ENCODE measurements at places on chromosomes 13 and 19. TPM values are rescaled to one million over a fixed set of nuclear protein-coding genes. Genes with fewer than 3 reads are reported as not detected.

CGB3 gene
- not detected for total RNA-seq

PALM3 gene
- 1.7 TPM for total RNA-seq

COL4A2 gene
- total RNA-seq, result 161 TPM

ZFR2 gene
- 0.48 TPM for total RNA-seq

NKG7 gene
- total RNA-seq, result not detected

SOX21 gene
- 1.3 TPM for total RNA-seq

SCN1B gene
- 15.9 TPM for total RNA-seq

GNA15 gene
- not detected for total RNA-seq

ZNF180 gene
- total RNA-seq, result 7.7 TPM

GARIN5A gene
- 1.9 TPM for total RNA-seq

THSD8 gene
- total RNA-seq, result 17.2 TPM

TSHZ3 gene
- 2.0 TPM for total RNA-seq

ZNF730 gene
- not detected for total RNA-seq

AP2S1 gene
- total RNA-seq, result 307 TPM

TLE2 gene
- total RNA-seq, result 3.0 TPM

MTMR6 gene
- total RNA-seq, result 9.8 TPM

OR7E24 gene
- not detected for total RNA-seq

ZNF888 gene
- total RNA-seq, result not detected

PODNL1 gene
- total RNA-seq, result 0.80 TPM

ATP1A3 gene
- 5.7 TPM for total RNA-seq

CPB2 gene
- total RNA-seq, result not detected

LGALS4 gene
- 0.30 TPM for total RNA-seq

GTF2F1 gene
- total RNA-seq, result 60.3 TPM

CEACAM4 gene
- not detected for total RNA-seq

ADGRE3 gene
- total RNA-seq, result not detected

ZNF439 gene
- not detected for total RNA-seq
